Activated naive CD4-positive, alpha-beta T cell treated with anti-CD3 and anti-CD28 coated beads, Interleukin-2, amount 10 ng/mL, durations not matched to agents 5 hours and 36 hours (primary cell): ENCODE measurements at places on chromosomes 7 and 10. TPM values are rescaled to one million over a fixed set of nuclear protein-coding genes. Genes with fewer than 3 reads are reported as not detected.

Gene FFAR4
- not detected for total RNA-seq

Gene ADRA2A
- total RNA-seq, result not detected

Gene LRRC4
- not detected for total RNA-seq

Gene GATA3
- total RNA-seq, result 54.9 TPM

Gene ASAH2B
- 2.3 TPM for total RNA-seq

Gene SHH
- total RNA-seq, result not detected

Gene PAPOLB
- total RNA-seq, result not detected

Gene RADIL
- 0.53 TPM for total RNA-seq

Gene SCIN
- not detected for total RNA-seq

Gene ABCB1
- total RNA-seq, result 1.5 TPM

Gene INPP5A
- total RNA-seq, result 14.4 TPM

Gene DNAJC12
- 1.1 TPM for total RNA-seq

Gene KCNMA1
- 0.38 TPM for total RNA-seq

Gene VWDE
- 3.1 TPM for total RNA-seq

Gene ZNF853
- 0.81 TPM for total RNA-seq

Gene NET1
- total RNA-seq, result 39.2 TPM

Gene EIF4EBP2
- 62.5 TPM for total RNA-seq

Gene VSTM2A
- not detected for total RNA-seq

Gene PRKAR2B
- total RNA-seq, result 1.0 TPM

Gene NPSR1
- total RNA-seq, result not detected

Gene FKBP9
- total RNA-seq, result 0.75 TPM

Gene IDI2
- total RNA-seq, result not detected

Gene SPAM1
- not detected for total RNA-seq

Gene RGR
- total RNA-seq, result not detected

Gene FAM24A
- not detected for total RNA-seq

Gene TFPI2
- not detected for total RNA-seq

Gene CADPS2
- total RNA-seq, result not detected

Gene GPR15LG
- total RNA-seq, result not detected

Gene WDR86
- not detected for total RNA-seq

Gene GRID1
- not detected for total RNA-seq

Gene SYT15
- 0.75 TPM for total RNA-seq

Gene ASB10
- not detected for total RNA-seq

Gene TMEM176B
- total RNA-seq, result not detected

Gene HIP1
- total RNA-seq, result 1.4 TPM

Gene ZC3HAV1
- 137 TPM for total RNA-seq

Gene AKR1C8
- 0.53 TPM for total RNA-seq

Gene MYOZ1
- not detected for total RNA-seq

Gene OR2A5
- not detected for total RNA-seq

Gene APBB1IP
- 74.9 TPM for total RNA-seq

Gene H2BK1
- not detected for total RNA-seq

Gene MYOF
- 0.31 TPM for total RNA-seq

Gene HSPA12A
- total RNA-seq, result 0.05 TPM

Gene HHEX
- total RNA-seq, result not detected

Gene EVX1
- total RNA-seq, result not detected

Gene LRIT1
- total RNA-seq, result not detected

Gene C10orf71
- total RNA-seq, result not detected
